CD4-positive, alpha-beta T cell treated with Interleukin-2 at 100 ng/mL for 4 hours (primary cell): ENCODE measurements at places on chromosomes 1 and 21.
A peak's percentile ranks its signal among the peaks of the same experiment; 100 is the strongest.

- DNase-seq = peak; percentile 27
Observed at GRCh38 chr1:119743776-119744597, 24.7 kb downstream of the HMGCS2 start.

GRCh38 chr1:15885701-15886610 is 38.4 kb downstream of the SPEN start:
- peak; percentile 23 for DNase-seq

GRCh38 chr1:75992312-75992711 is 60.1 kb upstream of the ASB17 start:
- DNase-seq = no peak

GRCh38 chr1:32179443-32180185 is at the start of gene TXLNA:
Gene TXLNA (plus strand): TSS chr1:32179675. CDS start chr1:32180346, 671 bp downstream.
- peak; percentile 89 for DNase-seq

DNA sequence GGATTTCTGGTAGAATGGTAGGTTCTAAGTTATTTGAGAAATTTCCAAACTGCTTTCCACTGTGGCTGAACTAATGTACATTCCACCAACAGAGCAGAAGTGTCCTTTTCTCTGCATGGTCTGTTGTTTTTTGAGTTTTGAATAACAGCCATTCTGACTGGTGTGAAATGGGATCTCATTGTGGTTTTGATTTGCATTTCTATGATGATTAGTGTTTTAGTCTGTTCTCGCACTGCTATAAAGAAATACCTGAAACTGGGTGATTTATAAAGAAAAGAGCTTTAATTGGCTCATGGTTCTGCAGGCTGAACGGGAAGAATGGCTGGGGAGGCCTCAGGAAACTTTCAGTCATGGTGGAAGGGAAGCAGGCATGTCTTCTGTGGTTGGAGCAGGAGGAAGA is 80.3 kb downstream of the SDCCAG8 start:
- DNase-seq = no peak

DNA sequence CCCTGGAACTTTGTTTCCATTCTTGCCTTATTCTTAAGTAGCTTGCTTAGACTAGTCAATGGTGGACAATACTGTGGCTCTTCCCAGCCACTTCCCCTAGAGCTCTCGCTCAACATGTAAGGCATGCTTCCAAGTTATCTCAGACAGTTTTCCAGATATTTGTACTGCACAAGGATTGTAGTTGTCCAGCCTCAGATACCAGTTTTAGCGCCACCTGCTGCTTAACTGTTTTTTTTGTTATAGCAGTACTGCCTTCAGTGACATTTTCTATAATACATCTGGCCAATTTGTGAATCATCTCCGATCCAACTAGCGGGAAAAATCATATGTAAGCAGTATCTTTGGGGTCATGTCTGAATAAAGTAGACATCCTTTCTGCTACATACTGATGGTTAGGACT is 346.7 kb upstream of the ADGRL4 start:
- DNase-seq = no peak

GRCh38 chr1:230778916-230779590 is 31.9 kb downstream of the CAPN9 start:
- no peak for DNase-seq

GRCh38 chr1:229058729-229059128 is 212.2 kb upstream of the RAB4A start:
- DNase-seq = no peak

GRCh38 chr1:197312163-197312562 is 44.1 kb downstream of the CRB1 start:
- DNase-seq = no peak

GRCh38 chr1:7366286-7366954 is 404.7 kb upstream of the VAMP3 start:
- DNase-seq = no peak

GRCh38 chr21:37489553-37489952 is 123.0 kb downstream of the DYRK1A start:
- DNase-seq = no peak

GRCh38 chr1:115862403-115862802 is 21.5 kb upstream of the NHLH2 start:
- no peak for DNase-seq

DNA sequence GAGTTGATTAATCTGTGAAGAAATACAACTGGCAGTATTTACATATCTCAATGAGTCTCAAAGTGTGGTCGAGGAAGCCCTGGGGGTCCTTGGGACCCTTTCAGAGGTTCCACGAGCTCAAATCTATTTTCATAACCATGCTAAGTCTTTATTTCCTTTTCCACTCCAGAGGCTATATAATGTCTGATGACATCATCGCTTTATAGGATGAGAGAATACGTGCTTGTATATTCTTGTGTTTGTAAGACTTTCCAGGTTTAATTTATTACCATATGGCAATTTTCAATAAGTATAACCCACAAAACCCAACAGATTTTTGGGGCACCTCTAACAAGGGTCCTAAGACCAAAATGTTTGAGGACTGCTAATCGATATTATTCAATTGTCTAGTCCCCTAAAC is 1.4 kb upstream of the SLC19A2 start:
- DNase-seq = no peak

DNA sequence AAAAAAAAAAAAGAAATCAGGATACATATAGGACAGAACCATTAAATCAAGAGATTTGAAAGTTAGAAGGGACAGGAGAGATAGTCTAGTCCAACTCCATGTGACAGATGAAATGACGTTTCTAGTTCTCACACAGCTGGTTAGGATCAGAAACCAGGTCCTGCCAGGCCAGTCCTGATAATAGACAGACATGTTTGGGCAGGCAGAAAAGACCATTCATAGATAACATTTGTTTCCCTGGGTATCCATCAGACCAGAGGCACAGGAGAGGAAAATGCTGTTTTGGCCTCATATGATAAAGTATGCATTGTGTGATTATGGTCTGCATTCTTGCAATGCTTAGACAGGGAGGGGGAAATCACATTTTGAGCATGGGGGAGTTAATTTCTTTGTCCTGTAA is 29.3 kb downstream of the ZBTB8B start:
- no peak for DNase-seq

GRCh38 chr1:187527346-187527745 is 698.6 kb downstream of the PLA2G4A start:
- DNase-seq = no peak

DNA sequence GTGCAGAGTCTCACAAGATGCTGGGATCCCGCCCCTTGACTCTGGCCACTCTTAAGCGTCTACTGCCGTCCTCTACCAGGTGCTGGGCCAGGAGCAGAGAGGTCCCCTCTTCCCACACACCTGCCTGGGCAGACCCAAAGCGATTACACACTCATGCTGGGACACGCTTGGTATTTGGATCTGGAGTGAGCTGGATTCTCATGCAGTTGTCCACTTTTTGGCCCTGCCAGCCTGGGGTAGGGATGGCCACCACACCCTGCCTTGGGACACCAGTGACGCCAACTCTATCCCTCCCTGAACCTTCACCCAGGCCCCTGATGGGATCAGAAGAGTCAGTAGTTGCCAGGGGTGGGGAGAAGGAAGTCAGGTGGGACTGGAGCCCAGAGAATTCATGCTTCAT is 28.6 kb downstream of the ITPKB start:
- DNase-seq = no peak

DNA sequence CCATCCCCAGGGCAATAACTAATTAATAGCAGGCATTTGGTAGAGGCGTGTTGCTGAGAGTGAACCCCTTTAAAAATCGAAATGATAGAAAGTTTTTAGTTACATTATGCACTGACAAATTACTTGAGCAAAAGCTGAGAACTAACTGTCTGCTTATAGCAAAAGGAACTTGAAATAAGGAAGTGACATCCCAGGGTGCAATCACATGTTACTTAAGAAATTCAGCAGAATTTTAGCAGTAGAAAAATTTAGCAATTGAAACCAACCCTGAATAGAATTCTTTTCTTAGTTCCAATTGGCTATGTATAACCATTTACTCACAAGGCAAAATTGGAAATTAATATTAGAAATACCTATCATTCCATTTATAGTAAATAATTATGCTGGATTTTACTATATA is 139.5 kb upstream of the SAMSN1 start:
- no peak for DNase-seq

GRCh38 chr1:201026836-201027235 is 3.3 kb upstream of the KIF21B start:
- no peak for DNase-seq

DNA sequence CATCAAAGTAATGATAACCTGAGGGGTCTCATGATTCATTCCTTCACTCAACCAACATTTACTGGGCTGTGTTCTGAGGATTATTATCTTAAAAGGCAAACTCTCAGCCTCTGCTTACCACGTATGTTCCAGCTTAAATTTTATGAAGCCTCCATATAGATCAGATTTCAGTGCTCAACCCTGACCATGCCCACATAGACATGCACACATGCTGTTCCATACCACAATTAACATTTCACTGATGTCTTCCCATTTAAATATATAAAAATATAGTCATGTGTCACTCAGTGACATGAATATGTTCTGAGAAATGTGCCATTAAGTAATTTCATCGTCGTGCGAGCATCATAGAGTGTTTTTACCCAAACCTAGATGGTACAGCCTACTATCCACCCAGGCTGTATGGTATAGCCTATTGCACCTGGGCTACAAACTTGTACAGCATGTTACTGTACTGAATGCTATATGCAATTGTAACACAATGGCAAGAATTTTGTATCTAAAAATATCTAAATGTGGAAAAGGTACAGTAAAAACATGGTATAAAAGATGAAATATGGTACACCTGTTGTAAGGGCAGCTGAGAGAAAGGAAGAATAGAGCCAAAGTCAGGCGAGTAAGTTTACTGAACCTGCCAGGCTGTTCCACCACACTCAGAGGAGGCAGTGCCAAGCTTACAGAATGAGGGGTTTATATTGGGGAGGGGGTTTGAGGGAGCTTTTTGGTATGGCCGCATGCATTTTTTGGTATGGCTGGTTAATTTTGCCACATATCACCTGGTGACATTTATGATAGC is 134.7 kb upstream of the ETV3 start:
- no peak for DNase-seq

DNA sequence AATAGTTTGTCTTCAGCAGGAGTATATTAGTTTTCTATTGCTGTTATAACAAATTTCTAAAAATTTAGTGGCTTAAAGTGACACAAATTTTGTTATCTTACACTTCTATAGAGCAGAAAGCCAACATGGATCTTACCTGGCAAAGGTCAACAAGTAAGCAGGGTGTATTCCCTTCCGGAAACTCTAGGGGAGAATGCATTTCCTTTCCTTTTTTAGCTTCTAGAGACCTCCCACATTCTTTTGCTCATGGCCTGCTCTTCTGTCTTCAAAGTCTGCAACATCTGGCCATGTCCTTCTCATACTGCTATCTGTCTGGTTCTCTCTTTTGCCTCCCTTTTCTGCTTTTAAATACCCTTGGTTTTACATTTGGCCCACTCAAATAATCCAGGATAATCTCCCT is 242.6 kb downstream of the ZNF648 start:
- DNase-seq = no peak

- no peak for DNase-seq
Observed at GRCh38 chr1:93681989-93682412, 364 bp upstream of the BCAR3 start.

DNA sequence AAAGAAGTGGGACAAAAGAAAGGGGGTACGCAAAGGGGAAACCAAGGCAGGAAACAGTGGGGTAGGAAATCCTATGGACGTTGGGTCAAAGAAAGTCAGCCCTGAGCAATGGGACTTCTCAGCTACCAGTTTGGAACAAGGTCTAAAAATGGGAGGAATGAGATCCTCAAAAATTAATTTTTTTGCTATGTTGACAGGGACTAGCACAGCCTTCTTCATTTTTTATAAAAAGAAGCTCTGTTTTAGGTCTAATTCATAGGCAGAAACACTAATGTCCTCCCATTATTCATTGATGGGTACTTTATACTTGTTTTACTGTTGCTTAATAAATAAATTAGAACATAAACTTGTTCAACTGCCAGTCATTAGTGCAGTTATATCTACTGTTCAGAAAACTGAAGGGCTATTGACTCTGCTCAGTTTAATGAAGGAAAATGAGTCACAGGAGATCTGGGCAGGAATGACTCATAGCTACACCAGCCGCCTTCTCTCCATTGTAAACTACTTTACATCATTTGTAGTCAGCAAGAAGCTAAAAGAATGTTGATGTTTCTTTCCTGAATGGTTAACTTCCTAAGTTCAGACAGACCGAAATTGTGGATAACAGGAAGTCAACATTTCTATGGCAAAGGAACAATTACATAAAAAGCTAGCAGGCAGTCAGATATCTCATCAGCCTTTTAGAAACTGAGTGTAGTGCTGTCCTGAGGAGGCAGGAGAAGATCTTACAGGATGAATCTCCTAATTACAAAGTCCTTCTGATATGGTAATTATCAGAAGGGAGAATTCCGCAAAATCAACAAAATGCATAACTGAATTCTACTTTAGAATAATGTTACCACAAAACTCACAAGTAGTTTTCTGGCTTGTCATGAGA is 356.4 kb upstream of the PKN2 start:
- DNase-seq = no peak

GRCh38 chr1:97726386-97726785 is 194.4 kb downstream of the DPYD start:
- no peak for DNase-seq

- no peak for DNase-seq
Observed at GRCh38 chr1:100266741-100267140, 725 bp downstream of the RTCA start.

DNA sequence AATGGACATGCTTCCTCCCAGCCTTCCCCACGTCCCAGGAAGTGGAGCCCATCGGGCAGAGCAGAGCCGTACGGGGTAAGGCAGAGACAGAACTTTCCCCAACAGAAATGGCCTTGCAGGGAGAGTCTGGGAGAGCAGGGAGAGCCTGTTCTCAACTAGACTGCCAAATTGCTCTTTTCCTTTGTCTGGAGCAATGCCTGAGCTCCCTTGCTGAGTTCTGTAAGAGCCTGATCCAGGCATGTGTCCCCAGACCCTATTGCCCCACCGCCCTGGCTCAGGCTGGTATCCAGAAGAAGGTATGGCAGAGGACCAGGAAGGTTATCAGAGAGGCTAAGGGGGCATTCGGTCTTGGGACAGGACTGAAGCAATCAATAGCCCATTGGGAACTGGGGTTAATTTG is 79.9 kb downstream of the TMEM53 start:
- no peak for DNase-seq

GRCh38 chr1:228944296-228944695 is 209.0 kb downstream of the RHOU start:
- no peak for DNase-seq

- no peak for DNase-seq
Observed at GRCh38 chr1:42186152-42186551, 21.6 kb upstream of the GUCA2A start.

DNA sequence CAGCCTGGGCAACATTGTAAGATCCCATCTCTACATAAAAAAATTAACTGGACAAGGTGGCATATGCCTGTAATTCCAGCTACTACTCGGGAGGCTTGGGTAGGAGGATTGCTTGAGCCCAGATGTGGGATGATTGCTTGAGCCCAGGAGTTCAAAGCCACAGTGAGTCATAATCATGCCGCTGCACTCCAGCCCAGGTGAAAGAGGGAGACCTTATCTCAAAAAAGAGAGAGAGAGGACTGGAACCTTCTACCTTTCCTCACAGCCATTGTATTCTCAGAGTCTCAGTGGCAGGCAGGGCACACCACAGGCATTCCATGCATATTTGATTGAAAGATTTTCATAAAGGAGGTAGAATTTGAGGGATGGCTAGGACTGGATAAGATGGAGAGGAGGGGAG is 78.4 kb downstream of the KIF14 start:
- no peak for DNase-seq
